MCF 10A (cell line): ENCODE measurements at places on chromosomes 1 and 21. TPM values are rescaled to one million over a fixed set of nuclear protein-coding genes. Genes with fewer than 3 reads are reported as not detected.

- peak; percentile 43 for DNase-seq
These were observed 35.9 kb downstream of the HEATR1 start for GRCh38 chr1:236568285-236568894.

DNA sequence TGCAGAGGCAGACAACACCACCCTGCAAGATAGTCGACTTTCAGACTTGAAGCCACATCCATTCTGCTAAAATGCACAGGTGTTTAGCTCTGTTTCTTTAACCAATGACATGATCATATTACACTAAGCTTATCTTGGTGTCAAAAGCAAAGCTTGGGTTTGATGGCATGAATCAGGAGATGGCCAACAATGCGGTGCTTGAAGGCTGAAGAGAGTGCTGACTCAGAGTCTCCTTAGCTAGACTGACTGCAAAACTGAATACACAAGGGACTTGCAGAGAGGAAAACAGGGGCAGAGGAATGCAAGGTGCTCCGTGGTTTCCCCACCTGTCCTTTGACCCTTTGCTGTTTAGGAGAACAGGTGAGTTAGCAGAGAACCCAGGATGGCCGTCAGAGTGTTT lies 262.6 kb downstream of the SIPA1L2 start:
- DNase-seq, result no peak

- DNase-seq, result no peak
These were observed 249.4 kb upstream of the B3GALT2 start for GRCh38 chr1:193435781-193436180.

CR1L gene
- not detected in 2 replicates for total RNA-seq

CEP104 gene
- 68.7 and 74.1 TPM in 2 replicates for total RNA-seq

DNA sequence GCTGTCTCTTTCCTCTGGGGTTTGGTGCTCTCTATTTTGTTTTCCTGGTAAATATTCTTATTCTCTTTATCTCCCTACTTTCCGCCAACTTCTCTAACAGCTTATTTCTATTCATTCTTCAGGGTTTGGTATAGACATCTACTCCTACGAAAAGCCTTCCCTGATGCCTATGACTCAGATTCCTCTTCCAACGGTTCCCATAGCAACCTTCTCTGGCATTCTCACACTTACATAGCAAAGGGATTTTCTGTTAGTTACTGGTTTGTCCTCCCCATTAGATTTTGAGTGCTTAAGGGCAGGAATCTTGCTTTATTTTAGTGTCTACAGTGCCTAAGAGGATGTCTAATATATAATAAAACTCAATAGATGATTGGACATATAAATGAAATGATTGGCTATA lies 407.6 kb upstream of the DEPDC1 start:
- DNase-seq, result peak; percentile 31

DNA sequence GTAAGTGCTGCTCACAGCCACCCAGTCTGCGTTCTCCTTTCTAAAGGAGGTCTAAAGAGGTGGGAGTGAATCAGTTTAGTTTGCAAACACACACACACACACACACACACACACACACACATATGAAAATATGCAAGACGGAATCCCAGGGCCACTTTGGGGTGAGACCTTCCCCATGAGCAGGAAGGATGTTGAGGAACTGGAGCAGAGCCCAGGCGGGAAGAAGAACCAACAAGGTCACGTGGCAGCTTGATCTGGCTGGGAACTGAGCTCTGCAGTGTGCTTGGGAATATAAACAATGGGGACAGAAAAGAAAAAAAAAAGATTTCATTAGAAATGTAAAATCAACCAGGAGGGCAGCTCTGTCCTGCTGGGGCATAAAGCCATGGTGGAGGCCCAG lies 32.6 kb downstream of the OR2G3 start:
- DNase-seq, result no peak

GRCh38 chr1:32431736-32432400 lies 33.0 kb upstream of the ZBTB8B start:
- no peak for DNase-seq

- DNase-seq, result no peak
These were observed 342.6 kb upstream of the PKN2 start for GRCh38 chr1:88341447-88341846.

S100B gene
- total RNA-seq, result not detected in 2 replicates

GRCh38 chr1:109864047-109864822 lies 46.4 kb upstream of the CSF1 start:
- no peak for DNase-seq
